Effector memory CD8-positive, alpha-beta T cell (primary cell): ENCODE measurements at places on chromosomes 3 and 15.
A peak's percentile ranks its signal among the peaks of the same experiment; 100 is the strongest.

- H3K36me3 ChIP-seq = no peaks in the 10 kb centered on the region
- no peak for DNase-seq
- H3K27ac ChIP-seq = no peak overlapping the region
- H3K4me3 ChIP-seq = no peak overlapping the region
- H3K4me1 ChIP-seq = no peaks in the 10 kb centered on the region
Measured at GRCh38 chr3:186628756-186629155, 11.4 kb upstream of the FETUB start.

DNA sequence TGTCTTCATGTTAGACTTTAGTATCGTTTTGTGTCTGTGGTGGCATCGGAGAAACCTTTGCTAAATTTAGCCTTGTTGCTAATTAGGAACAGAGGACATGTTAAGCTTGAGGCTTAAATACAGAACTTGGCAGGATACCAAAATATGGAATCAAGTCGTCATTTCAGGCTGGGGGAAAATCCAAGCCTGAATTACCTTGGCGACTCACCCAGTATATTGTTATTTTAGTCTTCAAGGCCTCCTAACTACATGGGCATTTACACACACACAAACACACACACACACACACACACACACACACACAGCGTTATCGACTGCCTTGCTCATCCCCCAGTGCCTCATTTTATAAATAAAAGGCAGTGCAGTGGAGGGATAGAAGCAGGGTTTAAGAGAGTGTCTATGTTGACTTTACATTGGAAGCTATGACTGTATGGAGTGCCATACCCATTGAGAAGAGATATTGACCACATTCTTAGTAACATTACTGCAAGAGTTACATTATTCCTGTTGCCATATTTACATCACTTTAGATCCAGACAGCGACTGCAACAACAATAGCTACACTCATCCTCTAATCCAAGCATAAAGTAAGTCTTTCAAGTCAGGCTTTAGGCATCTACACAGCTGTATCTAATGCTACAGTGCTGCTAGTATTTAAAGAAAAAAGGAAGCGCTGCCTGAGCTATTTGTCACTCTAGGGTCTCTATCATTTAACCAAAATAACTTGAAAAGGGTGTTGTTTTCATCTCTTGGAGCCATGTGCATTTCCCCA lies 210.8 kb upstream of the SEMA6D start:
- no peak overlapping the region for H3K4me3 ChIP-seq
- no peaks in the 10 kb centered on the region for H3K4me1 ChIP-seq
- H3K36me3 ChIP-seq = no peaks in the 10 kb centered on the region
- DNase-seq = no peak
- no peak overlapping the region for H3K27ac ChIP-seq

DNA sequence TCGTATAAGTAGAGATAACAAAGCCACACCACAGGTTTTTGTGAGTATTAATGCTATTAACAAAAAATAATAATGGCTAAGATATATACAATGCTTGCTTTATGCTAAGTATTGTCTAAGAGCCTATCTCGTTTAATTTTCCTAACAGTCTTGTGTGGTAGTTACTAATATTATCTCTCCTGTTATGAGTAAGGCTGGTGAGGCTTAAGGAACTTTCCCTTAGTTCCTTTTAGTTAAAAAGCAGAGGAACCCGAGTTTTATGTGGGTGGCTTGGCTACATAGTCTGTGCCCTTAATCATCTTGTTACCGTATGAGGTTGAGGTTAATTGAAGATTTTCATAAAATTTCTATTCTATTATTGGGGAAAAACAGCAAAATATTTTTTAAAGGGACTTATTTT lies 218.4 kb downstream of the SOX2 start:
- H3K4me1 ChIP-seq = no peaks in the 10 kb centered on the region
- no peak overlapping the region for H3K4me3 ChIP-seq
- H3K36me3 ChIP-seq = no peaks in the 10 kb centered on the region
- no peaks in the 10 kb centered on the region for H3K27me3 ChIP-seq

DNA sequence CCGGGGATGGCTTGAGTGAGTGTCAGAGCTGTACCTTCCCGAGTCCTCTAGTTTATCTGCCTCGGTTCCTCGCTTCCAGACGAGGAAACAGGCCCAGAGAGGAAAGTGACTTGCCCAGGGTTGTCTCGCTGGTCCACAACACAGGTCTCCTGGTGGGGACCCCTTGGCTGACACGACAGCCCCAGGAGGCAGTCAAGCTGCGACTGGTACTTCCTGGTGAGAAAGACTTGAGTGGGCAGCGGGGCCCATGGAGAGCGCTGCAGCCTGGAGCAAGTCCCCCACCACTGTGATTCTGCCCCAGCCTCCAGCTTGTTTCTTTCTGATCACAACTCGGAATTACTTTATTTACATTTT lies 600 bp upstream of the CHRNA5 start:
- no peak for DNase-seq
- H3K27me3 ChIP-seq = peaks cover 15% of the 10 kb centered on the region
- peak overlapping the region; percentile 93 for H3K4me3 ChIP-seq
- peaks cover 20% of the 10 kb centered on the region for H3K4me1 ChIP-seq
- peak overlapping the region; percentile 88 for H3K27ac ChIP-seq
- H3K36me3 ChIP-seq = no peaks in the 10 kb centered on the region
